NCI-H1105 (cell line): ENCODE measurements at places on chromosomes 1 and 21.
A peak's percentile ranks its signal among the peaks of the same experiment; 100 is the strongest.

DNA sequence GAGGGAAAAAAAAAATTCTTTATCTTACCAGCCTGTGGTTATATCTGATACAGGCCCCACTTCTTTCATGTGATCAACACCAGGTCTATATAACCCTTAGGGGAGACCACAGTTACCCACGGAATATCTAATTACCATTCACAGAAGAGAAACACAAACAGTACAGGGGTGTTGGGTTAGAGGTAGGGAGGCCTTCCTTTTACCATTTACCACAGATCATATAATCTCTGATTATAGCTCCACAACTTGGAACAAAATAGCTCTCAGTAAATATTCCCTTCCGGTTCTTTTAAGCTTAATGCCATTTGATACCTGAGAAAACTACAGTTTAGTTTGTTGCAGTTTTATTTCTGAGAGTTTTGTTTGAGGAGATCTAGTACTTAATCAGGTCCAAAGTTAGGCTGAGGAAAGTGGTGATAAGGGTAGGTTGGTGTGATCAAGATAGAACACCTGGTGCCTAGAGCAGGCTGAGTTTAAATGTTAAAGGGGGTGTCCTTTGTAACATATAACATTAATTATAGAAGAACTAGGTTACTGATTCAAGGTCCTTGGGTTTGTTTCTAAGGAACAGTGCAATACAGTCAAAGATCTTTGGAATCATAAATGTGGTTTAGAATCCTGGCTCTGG lies 14.1 kb downstream of the EPB41 start:
- no peak for DNase-seq

DNA sequence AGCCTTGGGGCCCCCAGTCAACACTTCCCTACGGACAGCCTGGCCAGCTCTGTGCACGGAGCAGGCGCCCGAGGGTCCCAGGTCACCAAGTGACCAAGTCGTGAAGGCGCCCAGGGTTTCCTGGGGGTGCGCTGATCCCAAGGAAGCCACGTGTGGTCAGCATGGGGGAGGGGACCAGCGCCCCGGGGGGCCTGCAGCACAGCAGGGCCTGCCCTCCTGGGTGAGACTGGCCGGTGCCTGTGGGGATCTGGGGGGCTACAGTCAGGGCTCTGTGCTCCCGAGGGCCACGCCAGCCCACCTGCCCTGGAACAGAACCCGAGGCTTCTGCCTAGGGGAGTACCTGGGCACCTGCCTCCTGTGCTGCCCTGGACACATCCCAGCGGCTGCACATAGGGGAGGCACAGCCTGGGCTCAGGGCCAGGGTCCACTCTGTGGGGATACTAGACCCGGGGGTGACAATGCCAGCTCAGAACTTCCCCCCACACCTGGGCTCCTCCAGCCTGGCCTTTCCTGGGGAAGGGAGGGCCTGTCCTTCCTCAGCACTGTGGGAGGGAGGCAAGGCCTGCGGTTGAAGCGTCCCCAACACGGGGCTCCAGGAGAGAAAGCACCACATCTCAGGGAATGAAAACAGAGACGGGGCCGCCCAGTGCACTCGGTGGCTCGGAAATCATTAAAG lies 6.2 kb upstream of the POFUT2 start:
- no peak for DNase-seq

DNA sequence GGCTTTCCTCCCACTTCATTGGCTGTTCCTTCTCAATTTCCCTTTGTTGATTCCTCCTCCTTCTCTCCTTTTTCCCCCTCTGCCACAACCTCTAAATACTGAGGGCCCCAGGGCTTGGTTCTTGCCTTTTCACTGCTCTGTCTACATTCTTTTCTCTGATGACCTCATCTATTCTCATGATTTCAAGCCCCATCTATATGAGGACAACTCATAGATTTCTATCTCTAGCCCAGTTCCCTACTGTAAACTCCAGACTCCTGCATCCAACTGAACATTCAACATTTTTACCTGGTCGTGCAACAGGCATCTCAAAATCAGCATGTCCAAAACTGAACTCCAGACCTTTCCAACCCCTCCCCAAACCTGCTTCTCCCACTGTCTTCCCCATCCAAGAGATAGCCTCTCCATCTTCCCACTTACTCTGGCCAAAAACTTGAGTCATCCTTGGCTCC lies 11.5 kb upstream of the SLC9A1 start:
- no peak for DNase-seq

GRCh38 chr1:29682171-29682918 lies 446.0 kb downstream of the PTPRU start:
- DNase-seq: no peak

GRCh38 chr1:17574516-17574915 lies 35.0 kb downstream of the ARHGEF10L start:
- no peak for DNase-seq

DNA sequence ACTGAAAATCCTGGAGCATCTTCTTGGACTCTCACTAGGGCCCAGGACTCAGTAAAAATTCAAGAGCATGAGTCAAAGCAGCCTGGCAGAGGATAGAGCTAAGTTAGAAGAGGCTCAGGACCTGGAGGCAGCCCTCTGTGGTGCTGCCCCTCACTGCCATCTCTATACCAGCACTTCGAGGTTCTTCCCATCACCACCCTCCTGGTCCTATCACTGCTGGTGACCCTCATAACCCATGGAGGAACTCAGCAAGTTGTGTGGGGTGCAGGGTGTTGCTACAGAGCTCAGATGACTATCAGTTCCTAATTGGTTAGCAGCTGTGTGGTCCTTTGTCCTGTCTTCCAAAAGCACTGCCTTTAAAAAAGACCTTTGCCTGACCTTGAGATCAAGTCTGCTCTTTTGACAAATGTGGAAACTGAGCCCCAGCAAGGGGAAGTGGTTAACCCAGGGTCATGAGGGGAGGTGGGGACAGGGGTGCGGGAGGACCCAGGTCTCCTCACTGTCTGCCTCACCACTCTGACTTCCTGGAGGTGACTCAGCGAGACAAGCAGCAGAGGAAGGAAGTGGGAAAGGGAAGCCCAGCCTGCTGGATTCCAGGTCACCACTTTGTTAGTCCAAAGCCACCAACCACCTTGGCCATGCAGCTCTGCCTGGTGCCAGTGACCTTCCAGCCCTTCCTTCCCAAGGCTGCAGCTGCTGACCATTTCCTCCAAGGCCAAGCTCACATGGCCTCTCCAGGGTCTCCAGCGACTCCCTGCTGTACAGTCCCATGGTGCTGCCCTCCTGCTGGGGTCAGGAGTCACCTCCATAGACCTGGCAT lies 199.4 kb upstream of the EDN2 start:
- DNase-seq: no peak

GRCh38 chr1:44543786-44544185 lies 130.5 kb downstream of the TMEM53 start:
- DNase-seq: no peak

DNA sequence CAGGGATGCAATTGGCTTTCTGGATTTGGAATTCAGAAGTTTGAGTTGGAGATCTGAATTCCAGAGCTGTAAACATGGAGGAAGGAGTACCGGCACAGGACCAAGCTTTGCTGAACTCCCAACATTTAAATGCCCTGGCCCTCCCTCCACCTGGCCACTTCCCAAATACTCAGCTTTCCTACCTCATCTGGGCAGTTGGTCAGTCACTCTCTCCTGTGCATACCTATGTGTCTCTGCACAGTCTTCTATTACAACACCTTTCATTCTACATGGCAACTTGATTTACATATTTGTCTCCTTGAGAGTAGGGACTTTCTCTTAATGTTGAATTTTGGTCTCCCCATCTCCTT lies 6.1 kb upstream of the KHDRBS1 start:
- no peak for DNase-seq

DNA sequence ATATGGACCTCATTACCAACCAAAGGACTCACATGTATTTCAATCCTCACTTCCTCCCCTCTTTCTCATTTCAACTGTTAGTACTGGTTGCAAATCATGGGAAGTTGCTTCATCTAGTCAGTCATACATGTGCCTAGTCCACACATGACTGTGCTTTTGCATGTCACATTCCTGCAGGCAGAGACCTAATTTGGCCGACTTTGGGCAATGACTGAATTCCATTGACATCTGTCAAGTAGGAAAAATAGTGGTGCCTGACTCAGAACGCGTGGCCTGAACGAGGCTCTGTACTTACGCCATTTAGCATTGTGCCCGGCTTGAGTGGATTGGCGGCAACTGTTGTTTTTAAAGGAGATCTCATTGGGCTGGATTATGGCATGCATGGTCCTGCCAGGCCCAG lies 18.0 kb downstream of the PTPRU start:
- no peak for DNase-seq

GRCh38 chr1:24939675-24940193 lies 9.7 kb upstream of the RUNX3 start:
- DNase-seq: no peak

DNA sequence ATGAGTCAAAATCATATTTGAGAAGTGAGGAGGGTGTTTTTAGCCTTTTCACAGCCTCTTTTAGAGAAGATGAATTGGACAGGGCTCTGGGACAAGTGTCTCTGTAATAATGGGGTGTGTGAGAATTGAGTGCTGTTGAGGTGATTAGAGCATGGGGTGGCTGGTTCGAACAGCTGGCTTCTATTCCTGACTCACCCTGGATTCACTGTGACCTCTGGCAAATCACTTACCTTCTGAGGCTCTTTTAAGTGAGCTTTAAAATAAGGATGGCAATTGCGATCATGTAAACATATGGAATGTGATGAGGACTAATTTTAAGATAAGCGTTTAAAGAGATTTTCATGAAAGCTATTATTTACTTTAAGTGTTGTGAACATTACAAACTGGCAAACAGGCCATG lies 243.4 kb downstream of the ADGRL2 start:
- DNase-seq: peak; percentile 15

GRCh38 chr1:167631936-167632614 lies 2.0 kb downstream of the RCSD1 start:
- no peak for DNase-seq

- no peak for DNase-seq
Measured at GRCh38 chr1:228445490-228445842, 28.8 kb upstream of the TRIM17 start.

DNA sequence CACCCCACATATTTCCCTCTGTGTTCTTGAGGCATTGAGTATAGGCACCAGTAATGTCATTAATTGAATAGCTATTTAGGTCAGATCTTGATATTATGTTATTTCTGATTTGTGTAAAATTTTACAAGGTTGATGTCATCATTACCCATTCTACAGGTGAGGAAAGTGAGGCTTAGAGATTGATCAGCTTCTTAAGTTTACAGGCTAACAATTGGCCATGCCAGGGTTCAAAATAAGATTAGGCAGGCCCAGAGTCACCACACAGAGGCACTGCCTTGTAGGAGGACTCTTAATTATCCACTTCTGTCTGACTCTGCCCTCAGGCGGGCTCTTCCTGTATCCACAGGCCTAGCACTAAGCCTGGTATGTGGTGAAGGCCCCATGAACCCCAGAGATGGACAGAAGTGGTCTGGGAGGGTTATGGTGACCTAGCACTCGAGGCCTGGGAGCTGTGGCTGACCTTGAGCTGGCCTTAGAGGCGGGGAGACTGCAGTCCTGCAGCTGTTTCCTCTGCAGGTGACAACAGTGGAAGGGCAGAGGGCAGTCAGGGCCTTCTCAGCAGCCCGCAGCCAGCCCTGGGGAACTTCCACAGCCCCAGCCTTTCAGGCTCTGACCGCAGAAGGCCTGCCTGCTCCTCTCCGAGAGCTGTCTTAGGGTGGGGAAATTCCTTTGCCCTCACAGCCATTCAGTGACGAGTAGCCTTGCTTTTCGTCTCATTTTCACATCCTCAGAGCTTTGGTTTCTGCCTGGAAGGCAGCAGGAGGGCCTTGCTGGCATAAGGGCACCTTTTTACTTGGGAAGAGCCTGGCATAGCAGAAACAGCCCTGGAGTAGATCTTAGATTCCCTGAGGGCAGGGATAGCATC lies 12.2 kb downstream of the ZDHHC18 start:
- DNase-seq: no peak
